ENCODE measurements at places on chromosomes 12 and 14.

- no peak for DNase-seq
These were observed 11.5 kb upstream of the IL22 start for GRCh38 chr12:68264857-68265256.

GRCh38 chr12:104064031-104064841 is at the start of gene HCFC2:
HCFC2 (plus strand) TSS chr12:104064531; CDS start chr12:104064561, 30 bp downstream.
- DNase-seq = peak; percentile 93

DNA sequence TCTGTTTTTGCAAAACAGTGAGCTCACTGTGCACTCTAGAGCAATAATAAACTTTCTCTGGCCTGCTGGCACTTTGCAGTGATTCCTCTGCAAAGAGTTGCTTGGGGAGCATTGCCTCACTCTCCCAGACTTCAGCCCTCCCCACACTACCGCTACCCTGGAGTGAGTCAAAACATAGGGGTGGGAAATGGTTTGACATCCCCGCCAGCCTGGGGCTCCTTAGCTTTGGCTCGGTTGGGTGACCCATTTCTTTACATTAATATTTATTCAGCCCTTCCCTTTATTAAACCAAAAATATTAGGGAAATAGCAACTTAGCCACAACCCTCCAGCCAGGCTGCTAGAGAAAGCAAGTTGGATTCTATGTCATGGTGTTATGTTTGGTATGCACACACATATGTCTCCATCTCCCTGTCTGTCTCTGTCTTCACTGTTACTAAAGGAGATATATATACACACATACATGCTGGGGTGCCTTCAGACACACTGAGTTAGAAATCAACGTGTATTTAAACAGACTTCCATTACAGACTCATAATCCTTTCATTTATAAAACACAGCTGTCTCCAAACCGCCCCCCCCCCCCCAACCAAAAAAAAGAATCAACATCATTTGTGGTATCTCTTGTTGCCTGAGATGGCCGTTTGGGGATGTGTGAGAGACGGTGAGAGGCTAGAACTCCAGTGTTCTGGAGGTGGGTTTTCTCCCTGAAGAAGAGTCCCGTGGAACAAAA is 3.4 kb upstream of the IRF2BPL start:
- DNase-seq = peak; percentile 51

- no peak for DNase-seq
These were observed 155.9 kb downstream of the KCNH5 start for GRCh38 chr14:62889364-62889763.

DNA sequence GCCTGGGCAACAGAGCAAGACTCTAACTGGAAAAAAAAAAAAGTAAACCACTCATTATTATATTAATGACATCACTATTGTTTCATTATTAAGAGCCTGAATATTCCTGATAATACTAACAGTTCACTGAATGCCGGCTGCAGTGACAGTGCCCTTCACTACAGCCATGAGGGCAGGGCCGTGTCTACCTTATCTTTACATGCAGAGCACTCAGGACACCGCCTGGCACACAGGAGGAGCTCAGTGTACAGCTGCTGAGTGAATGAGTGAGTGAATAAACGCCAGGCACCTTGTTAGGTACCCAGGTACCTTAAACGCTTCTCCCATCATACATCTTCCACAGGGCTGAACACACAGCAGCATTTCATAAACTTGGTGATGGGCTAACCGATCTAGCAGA is 23.2 kb downstream of the ZFYVE1 start:
- DNase-seq = no peak

GRCh38 chr14:58690801-58691516 is 53.2 kb downstream of the DACT1 start:
- DNase-seq = peak; percentile 91

DNA sequence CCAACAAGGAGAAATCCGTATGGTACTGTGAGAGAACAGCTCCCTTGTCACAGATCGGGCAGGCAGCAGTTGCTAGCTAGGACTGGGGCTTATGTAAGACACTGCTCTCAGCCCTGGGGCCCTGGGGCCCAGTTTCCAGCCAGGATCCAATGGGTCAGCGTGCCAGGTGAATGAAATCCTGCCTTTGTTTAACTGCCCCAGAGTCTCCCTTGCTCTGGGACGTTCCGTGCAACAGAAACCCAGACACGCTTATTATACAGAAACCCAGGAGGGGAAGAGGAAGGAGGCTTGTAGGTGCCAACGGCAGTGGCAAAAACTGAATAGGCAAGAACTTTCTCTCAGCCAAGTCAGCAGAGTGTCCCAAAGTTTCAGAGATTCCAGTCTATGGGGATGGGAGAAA is 110.6 kb downstream of the DIO2 start:
- DNase-seq = no peak

DNA sequence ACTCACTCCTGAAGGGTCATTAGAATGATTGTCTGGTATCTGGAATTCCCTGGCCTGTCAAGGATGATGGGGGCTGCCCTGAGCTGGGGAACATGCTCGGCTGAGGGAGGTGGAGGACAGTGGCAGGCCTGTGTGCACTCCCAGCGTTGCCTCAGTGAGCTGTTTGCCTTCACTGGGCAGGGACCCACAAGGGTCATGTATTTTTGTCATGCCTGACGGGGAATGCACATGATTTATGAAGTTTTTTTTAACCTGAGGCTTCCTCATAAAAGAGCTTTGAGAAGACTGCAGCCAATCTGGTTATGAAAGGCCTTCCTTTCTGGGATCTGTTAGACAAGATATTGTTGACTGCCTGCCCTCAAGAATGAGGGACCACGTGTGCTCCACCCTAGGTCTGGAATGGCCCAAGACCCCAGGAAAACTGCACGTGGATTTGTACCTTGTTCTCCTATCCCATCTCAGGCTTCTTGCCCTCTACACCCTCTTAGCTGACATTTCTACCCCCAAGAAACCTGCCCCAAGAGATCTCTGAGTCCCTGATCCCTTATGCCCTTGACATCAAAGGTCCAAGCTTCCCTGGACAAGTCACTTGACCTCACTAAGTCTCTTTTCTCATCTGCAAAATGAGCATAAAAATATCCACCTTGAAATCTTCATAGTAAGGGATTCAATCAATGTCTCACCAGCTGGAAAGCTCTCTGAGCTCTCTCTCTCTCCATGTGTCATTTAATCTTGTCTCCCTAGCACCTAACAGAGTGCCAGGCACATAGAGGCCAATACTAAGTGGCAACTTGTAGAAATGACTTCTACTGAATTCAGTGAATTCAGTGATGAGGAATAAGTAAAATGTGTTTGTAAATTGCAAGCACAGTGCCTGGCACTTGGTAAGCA is 24.5 kb upstream of the COL2A1 start:
- DNase-seq = no peak

GRCh38 chr14:54333511-54333910 is 63.3 kb upstream of the CDKN3 start:
- DNase-seq = no peak

DNA sequence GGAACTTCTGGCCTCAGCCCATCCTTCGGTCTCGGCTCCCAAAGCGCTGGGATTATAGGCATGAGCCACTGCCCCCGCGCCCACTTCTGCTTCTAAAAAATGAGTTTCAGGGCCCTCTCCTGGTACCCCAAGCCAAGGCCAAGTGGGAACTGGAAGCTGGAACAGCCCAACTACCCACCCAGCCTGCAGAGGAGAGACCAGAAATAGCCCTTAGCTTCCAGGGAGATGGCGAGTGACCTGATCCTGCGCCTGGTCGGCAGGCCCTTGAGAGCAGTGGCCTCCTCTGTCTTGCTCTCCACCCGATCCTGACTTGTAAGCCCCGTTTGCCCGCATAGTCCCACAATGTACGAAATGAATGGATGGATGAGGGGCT is 31.2 kb upstream of the PLEKHG6 start:
- DNase-seq = no peak

DNA sequence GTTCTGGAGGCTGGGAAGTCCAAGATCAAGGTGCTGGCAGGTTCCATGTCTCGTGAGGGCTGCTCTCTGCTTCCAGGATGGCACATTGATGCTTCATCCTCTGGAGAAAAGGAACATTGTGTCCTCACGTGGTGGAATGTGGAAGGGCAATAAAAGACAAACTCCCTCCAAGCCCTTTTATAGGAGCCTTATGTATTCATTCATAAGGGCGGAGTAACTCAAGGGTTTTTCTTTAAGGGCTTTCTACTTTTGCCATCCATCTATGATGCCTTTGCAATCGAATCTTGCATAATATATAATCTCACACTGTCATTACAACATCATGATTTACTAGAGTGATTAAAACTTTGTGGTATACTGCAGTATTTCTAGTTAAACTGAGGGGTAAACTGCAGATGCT is 132.7 kb upstream of the DDHD1 start:
- no peak for DNase-seq

DNA sequence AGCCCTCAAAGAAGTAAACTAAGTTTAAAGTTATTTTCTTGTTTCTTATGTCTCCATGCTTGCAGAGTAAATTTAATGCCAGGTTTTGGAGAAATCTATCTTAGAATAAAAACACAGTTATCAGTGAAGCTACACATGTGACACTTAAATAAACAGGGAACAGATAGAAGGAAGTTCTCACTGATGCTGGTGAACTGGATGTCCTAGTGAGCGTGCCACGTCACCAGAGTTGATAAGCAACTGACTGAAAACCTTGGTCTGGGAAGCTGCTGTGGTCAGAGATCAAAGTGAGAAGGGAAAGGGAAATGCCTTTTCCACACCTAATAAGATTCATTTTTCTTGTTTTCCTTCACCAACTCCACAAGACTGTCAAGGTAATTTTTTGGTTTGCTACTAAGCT is 74.8 kb upstream of the PCED1B start:
- no peak for DNase-seq

- DNase-seq = no peak
These were observed 649.0 kb upstream of the TBX3 start for GRCh38 chr12:115332945-115333344.

DNA sequence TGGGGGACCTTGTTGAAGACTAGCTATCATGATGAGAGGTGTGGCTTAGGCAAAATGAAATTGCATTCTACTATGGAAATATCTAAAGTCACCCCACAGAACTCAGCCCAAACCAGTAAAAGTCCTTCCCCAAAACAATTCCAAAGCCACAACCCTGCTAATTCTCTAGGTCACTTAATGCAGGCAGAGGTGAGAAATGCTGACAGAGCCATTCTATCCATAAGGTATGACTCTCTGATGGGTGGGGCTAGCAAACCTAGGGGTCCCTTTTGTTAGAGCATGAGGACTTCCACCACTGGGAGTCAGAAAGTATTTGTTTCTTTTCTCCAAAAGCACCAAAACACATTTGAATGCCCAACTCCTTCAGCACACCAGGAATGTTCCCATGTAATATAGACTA is 12.7 kb upstream of the BMP4 start:
- no peak for DNase-seq

GRCh38 chr12:128639089-128639488 is 184.7 kb downstream of the SLC15A4 start:
- no peak for DNase-seq

GRCh38 chr14:94405486-94405885 is 17.1 kb upstream of the SERPINA1 start:
- DNase-seq = no peak

DNA sequence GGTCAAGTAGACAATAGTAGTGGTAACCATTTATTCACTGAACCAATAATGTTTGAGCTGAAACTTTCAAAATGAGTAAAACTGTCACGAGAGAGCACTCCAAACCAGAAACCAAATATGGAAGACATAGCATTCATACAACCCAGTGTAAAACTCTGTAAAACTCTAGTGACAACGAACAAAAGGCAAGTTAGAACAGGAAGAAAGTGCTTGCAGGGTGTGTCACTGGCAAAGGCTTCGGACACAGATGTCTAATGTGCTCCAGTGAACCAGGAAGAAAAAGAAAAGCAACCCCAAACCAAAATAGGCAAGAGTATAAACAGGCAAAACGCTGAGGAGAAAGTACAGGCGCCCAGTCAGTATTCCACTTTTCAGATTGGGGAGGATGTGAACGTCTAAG is 79.3 kb upstream of the FZD10 start:
- no peak for DNase-seq

DNA sequence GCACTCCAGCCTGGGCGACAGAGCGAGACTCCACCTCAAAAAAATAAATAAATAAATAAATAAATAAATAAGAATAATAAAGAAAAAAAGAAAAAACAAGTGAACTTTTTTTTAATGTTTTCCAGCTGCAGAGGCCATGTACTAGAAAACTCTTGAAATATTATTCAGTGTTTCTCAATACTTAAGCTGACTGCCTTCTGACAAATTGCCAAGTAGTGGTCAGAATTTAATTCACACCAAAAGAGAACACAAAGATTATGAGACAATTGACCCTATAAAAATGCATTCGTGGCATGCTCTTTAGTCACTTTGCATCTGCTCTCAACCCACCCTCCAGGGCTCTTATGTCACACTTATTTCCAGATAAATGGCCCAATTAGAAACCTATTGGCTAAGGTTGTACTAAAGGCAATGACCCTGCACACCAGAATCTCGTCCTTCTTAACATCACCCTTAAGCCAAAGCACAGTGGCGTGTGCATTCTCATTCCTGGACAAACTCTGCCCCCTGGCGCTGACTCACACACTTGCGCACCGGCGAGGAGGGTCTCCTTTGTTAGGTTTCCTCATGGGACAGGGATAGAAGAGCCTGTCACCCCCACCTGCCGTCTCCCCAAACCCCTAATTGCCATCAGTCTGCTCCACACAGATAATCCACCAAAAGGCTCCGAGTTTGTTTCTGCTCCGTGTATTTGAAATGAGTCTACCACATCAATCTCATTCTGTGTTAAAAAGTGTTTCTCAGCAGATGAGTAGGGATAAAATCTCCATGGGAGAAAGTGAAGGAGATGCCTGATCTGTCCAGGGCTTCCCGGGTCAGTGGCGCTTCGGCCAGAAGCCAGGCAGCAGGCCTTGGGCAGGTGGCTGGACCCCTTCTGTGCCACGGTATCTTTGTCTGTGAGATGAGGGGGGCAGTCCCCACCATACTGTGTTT is 73.1 kb upstream of the CEP83 start:
- DNase-seq = peak; percentile 69

- peak; percentile 56 for DNase-seq
These were observed 11.6 kb downstream of the PRKAB1 start for GRCh38 chr12:119679490-119679889.

DNA sequence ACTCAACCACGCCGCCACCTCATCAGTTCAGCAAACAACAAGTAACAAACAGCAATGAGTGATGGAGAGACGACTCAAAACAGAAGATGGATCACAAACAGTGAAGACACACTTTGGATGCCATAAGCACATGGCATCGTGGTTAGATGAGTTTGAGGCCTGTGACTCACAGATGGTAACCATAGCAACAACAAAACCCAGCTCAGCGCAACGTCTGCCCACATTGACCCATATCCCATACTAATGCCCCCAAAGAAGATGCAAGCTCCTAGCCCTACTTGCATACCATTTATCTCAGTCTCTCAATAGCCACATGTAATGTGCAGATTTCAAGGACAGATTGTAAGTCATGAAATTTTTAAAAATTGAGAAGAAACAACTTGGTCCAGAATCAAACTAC is 1322.3 kb upstream of the TMEM132C start:
- DNase-seq = no peak

All from transverse colon (tissue), 4 donors.